ENCODE measurements at places on chromosomes 1 and 21. TPM values are rescaled to one million over a fixed set of nuclear protein-coding genes. Genes with fewer than 3 reads are reported as not detected.

The ASPM gene
- 30.3 TPM for total RNA-seq

The SYTL1 gene
- total RNA-seq, result 2.8 TPM

The SV2A gene
- 23.4 TPM for total RNA-seq

The SPAG17 gene
- total RNA-seq, result not detected

The SPRR1A gene
- not detected for total RNA-seq

The ENAH gene
- total RNA-seq, result 29.7 TPM

The GJA8 gene
- not detected for total RNA-seq

The PEAR1 gene
- total RNA-seq, result 17.9 TPM

The SPRR2B gene
- not detected for total RNA-seq

The DIRAS3 gene
- total RNA-seq, result 13.3 TPM

The NMNAT2 gene
- 0.53 TPM for total RNA-seq

The FMO3 gene
- total RNA-seq, result not detected

The DRAXIN gene
- not detected for total RNA-seq

The SH2D2A gene
- 0.86 TPM for total RNA-seq

The DCDC2B gene
- not detected for total RNA-seq

The CELF3 gene
- 0.86 TPM for total RNA-seq

The RNASEL gene
- total RNA-seq, result 3.5 TPM

The OLFML2B gene
- total RNA-seq, result 2.0 TPM

The CAPN8 gene
- total RNA-seq, result not detected

The IVL gene
- not detected for total RNA-seq

The VPS72 gene
- total RNA-seq, result 58.8 TPM

The DAB1 gene
- total RNA-seq, result not detected

The LCE2C gene
- not detected for total RNA-seq

The KLHL12 gene
- 24.5 TPM for total RNA-seq

The CNR2 gene
- not detected for total RNA-seq

The COL11A1 gene
- 3.2 TPM for total RNA-seq

The VHLL gene
- total RNA-seq, result not detected

The VCAM1 gene
- 205 TPM for total RNA-seq

The RIPK4 gene
- not detected for total RNA-seq

The OR10J1 gene
- not detected for total RNA-seq

The DMBX1 gene
- total RNA-seq, result not detected

The SERPINC1 gene
- total RNA-seq, result not detected

The CD1B gene
- not detected for total RNA-seq

The GNAT2 gene
- total RNA-seq, result 0.89 TPM

The RCSD1 gene
- total RNA-seq, result 0.29 TPM

The NT5C1A gene
- total RNA-seq, result not detected

The TTC22 gene
- not detected for total RNA-seq

The REN gene
- total RNA-seq, result 1.1 TPM

The TCHH gene
- not detected for total RNA-seq
